Muscle of back (tissue), 13 donors: ENCODE measurements at places on chromosomes 2 and 18. TPM values are rescaled to one million over a fixed set of nuclear protein-coding genes. Genes with fewer than 3 reads are reported as not detected.

DNA sequence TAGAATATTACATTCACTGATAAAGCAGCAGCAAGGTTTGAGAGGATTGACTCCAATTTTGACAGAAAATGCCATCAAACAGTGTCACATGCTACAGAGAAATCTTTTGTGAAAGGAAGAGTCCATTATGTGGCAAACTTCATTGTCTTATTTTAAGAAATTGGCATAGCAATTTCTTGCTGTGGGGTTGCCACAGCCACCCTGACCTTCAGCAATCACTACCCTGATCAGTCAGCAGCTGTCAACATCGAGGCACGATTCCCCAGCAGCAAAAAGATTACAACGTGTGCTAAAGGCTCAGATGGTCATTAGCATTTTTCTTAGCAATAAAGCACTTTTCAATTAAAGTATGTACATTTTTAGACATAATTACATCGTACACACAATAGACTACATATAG is 74.7 kb downstream of the PRKCE start:
- no peak for DNase-seq

GRCh38 chr2:205655779-205656456 is 26.4 kb upstream of the NRP2 start:
- no peak for DNase-seq

GRCh38 chr18:64513401-64513800 is 364.5 kb upstream of the LINC00305 start:
- DNase-seq = no peak

DNA sequence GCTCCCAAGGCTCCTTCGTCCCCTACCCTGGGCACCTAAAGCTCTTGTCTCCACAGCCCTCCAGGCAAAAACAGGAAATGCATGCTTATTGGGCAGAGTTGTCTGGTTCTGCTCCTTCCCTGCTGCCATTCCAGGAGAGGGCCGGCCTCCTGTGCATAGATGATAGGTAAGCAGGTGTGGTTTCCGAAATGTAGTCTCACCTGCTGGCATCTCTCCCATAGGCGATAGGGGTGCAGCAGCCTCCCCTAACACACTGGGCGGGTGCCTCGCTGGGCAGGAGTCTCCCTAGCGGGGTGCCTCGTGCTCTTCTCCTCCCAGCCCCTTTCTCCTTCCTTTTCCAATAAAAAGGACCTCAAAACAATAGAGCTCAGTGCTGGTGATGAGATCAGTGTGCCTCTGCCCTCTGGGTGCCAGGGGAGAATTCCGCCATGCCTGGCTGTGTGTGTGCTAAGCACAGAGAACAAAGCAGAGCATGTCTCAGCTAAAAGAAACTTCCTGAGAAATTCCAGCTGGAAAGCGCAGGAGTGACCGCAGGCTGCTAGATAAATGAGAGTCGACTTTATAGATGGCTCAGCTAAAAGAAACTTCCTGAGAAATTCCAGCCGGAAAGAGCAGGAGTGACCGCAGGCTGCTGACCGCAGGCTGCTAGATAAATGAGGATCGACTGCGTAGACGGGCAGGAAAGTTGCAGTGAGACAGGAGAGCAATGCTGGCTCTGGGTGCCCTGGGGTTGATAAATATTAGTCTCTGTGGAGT is 11.3 kb upstream of the PXDN start:
- no peak for DNase-seq

DNA sequence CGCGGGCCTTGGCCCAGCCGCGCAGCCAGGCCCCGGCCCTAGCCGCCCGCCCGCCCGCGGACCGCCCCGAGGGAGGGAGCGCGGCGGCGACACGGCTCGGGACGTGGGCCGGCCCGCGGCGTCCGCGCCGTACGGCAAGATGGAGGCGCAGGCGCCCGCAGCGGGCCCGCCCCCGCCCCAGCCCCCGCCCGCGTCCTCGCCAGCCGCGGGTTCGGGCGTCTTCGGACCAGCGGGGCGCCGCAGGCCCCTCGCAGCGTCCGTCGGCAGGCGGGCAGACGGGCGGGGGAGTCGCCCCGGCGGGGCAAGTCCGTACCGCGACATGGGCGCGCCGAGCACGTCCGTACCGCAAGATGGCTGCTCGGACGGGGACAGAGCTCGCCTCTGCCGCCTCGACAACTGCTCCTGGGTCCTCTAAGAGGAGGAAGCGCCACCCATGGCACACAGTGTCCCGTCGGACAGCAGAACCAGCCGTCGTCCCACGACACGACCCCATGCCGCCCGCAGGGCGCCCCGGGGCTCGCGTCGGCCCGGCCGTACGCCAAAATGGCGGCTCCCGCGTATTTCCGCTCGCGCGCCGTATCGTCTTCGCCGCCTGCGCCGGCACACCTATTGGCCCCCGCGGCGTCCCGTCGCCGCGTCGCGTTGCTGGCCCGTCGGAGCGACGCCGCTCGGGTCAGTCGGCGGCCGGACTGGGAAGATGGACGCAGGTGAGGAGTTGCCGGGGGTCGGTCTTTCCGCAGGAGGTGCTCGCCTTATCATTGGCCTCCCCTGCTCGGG is at the start of the genes ATG4B and THAP4:
ATG4B (plus strand) TSS at position 676 of the 777 bp plus-strand sequence; CDS start at position 698, 22 bp downstream.
THAP4 (minus strand) TSS at position 141 of the 777 bp plus-strand sequence. CDS start 141 bp downstream, outside the sequence.
- DNase-seq = peak; percentile 98

DNA sequence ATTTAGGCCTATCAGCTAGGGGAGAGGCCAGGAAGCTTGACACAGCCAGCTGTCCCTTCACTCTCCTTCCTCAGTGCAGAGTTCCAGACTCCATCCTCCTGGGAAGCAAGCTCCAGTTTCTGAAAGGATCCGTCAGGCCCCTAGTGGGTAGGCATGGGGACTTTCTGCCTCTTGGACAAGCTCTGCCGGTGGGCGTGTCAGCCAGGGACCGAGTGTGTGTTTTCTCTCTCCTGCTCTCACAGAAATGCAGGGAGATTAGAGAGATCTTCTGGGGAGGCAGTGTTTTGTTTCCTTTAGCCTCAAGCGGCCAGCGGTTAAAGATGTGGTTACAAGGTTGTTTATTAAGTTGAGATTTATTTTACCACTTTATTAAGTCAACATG is 29.9 kb upstream of the OTOS start:
- DNase-seq = no peak

DNA sequence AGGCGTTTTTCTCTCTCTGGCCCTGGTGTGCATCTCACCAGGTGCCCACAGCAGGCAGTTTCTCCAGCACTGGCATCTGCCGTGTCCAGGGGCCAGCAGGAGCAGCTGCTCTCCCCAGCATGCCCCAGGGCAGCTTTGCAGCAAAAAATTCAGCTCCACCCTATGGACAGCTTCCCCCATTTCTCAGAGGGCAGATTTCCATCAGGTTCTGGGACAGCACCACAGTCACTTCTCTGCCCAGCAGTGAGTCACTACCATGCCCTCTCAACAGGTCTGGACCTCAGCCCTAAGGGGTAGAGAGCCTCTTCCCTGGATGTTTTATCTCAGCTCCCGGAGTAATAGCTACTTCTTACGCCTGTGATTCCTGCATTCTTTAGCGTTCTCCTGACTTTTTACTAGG is 170.2 kb upstream of the RAB12 start:
- no peak for DNase-seq

- peak; percentile 54 for DNase-seq
Measured at GRCh38 chr2:20447437-20448245, 767 bp downstream of the RHOB start.

GRCh38 chr2:20578895-20579825 is 71.7 kb downstream of the HS1BP3 start:
- DNase-seq = peak; percentile 95

DNA sequence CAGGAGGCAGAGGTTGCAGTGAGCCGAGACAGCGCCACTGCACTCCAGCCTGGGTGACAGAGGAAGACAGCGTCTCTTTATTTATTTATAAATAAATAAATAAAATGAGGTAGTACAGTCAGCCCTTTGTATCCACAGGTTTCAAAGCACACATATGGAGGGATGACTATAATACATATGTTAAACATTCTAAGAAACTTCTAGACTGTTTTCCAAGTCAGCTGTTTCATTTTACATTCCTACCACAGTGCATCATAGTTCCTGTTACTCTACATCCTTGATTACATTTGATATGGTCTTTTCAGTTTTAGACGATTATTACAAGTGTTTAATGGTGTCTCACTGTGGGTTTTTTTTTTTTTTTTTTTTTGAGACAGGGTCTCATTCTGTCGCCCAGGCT is 157.6 kb downstream of the ATAD2B start:
- DNase-seq = no peak

GRCh38 chr2:144358374-144358964 is 161.4 kb downstream of the ZEB2 start:
- DNase-seq = no peak

GRCh38 chr2:210539578-210540416 is 16.6 kb upstream of the CPS1 start:
- DNase-seq = no peak

- DNase-seq = no peak
Measured at GRCh38 chr18:31970617-31971016, 27.7 kb upstream of the TRAPPC8 start.

DNA sequence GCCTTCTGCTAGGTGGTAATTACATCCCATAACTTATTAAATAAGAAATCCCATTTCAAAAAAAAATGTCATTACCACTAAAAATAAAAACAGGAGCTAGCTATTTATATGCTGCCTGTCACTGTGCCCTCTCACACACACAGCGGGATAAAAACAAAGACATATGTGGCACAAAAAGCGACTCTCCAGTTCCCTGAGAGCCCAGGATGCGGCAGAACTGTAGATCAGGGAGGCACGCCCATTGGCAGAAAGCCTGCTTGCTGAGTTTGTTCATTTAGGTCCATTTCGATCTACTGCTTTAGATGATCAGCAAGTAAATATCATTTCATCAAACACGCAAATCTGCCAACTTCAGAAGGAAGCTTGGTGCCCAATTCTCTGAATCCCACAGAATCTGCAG is 124.4 kb downstream of the TMEM163 start:
- DNase-seq = no peak

- DNase-seq = no peak
Measured at GRCh38 chr2:52976143-52976949, 791.3 kb upstream of the CHAC2 start.

GRCh38 chr2:6883448-6884122 is 6.0 kb downstream of the RSAD2 start:
- no peak for DNase-seq

DNA sequence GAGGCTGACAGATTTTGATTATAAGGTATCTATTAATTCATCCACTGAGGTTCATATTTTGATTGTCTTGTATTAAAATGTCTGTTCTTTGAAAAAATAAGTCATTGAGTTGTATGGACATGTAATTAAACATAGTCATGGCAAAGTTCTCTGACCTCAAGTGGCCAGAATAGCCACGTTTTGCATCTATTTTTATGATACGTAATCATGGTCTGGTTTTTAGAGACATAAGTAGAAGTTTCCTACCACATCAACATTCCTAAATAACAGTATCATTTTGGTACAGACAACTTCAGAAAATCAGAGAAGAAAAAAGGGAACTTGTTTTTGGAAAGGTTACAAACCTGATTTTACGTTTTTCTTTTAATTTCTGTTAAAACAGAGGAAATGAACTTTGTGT is 47.6 kb downstream of the COL5A2 start:
- DNase-seq = no peak

- no peak for DNase-seq
Measured at GRCh38 chr2:239629926-239630617, 229.3 kb upstream of the HDAC4 start.

GRCh38 chr2:16014802-16015201 is 74.5 kb downstream of the MYCN start:
- DNase-seq = no peak

DNA sequence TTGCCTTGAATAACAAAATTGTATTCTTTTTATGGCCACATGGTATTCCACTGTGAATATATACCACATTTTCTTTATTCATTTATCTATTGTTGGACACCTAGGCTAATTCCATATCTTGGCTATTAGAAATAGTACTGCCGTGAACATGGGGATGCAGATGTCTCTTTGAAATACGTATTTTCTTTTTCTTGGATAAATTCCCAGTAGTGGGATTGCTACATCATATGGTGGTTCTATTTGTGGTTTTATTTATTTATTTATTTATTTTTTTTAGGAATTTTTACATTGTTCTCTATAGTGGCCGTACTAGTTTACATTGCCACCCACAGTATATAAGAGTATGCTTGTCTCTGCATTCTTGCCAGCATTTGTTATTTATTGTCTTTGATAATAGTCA is 679.8 kb upstream of the NRXN1 start:
- no peak for DNase-seq

GRCh38 chr18:2551425-2551824 is 19.9 kb downstream of the METTL4 start:
- no peak for DNase-seq

DNA sequence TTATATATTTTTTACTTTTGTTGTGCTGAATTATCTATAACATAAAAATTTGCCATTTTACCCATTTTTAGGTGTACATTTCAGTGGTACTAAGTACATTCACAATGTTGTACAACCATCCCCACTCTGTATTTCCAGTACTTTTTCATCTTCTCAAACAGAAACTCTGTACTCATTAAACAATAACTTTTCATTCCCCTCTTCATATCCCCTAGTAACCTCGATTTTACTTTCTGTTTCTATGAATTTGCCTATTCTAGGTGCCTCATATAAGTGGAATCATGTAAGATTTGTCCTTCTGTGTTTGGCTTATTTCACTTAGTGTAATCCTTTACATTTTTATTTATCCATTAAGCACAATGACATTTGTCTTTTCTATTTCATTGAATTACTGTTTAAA is 51.3 kb downstream of the GTF2A1L start:
- DNase-seq = no peak

DNA sequence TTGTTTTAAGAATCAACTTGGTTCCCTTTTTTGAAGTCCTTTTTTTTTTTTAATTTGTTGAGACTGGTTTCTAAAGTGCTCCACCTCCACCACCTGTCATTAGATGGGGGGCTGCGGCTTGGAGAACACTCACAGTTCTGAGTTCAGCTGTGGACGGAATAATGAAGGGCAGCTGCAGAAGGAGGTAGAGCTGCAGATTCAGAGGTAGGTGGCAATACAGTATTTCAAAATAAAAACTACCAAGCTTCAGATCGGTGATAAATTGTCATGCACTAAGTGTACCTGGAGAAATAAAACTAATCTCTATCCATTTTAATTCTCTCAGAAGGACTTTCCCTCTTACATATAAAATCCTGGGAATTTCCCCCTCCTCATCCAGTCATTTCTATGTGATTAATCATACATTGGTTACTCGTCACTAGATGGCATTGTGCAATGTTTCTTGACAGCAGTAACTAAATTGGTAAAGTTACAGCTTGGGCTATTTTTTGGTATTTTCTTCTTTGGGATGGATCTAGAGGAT is 81.1 kb upstream of the SLC39A10 start:
- peak; percentile 79 for DNase-seq

Gene PMAIP1
- 17.9 TPM for polyA plus RNA-seq

Gene FER1L5
- polyA plus RNA-seq = 2.7 TPM

Gene TLX2
- polyA plus RNA-seq = 0.14 TPM

Gene EFR3B
- polyA plus RNA-seq = 5.5 TPM

Gene ACVR1C
- 0.09 TPM for polyA plus RNA-seq

Gene CRYGD
- polyA plus RNA-seq = not detected

Gene REV1
- 45.4 TPM for polyA plus RNA-seq

Gene PLEKHH2
- 21.3 TPM for polyA plus RNA-seq

Gene RPL31
- polyA plus RNA-seq = 3,277 TPM

Gene OTOS
- not detected for polyA plus RNA-seq

Gene SLC1A4
- polyA plus RNA-seq = 15.3 TPM

Gene TXNDC2
- 0.04 TPM for polyA plus RNA-seq

Gene ONECUT2
- polyA plus RNA-seq = 0.44 TPM

Gene ABHD1
- 0.17 TPM for polyA plus RNA-seq

Gene AQP12A
- not detected for polyA plus RNA-seq

Gene PTH2R
- polyA plus RNA-seq = not detected

Gene SP110
- polyA plus RNA-seq = 17.0 TPM
